ENCODE measurements at places on chromosomes 1 and 21. TPM values are rescaled to one million over a fixed set of nuclear protein-coding genes. Genes with fewer than 3 reads are reported as not detected.

DNA sequence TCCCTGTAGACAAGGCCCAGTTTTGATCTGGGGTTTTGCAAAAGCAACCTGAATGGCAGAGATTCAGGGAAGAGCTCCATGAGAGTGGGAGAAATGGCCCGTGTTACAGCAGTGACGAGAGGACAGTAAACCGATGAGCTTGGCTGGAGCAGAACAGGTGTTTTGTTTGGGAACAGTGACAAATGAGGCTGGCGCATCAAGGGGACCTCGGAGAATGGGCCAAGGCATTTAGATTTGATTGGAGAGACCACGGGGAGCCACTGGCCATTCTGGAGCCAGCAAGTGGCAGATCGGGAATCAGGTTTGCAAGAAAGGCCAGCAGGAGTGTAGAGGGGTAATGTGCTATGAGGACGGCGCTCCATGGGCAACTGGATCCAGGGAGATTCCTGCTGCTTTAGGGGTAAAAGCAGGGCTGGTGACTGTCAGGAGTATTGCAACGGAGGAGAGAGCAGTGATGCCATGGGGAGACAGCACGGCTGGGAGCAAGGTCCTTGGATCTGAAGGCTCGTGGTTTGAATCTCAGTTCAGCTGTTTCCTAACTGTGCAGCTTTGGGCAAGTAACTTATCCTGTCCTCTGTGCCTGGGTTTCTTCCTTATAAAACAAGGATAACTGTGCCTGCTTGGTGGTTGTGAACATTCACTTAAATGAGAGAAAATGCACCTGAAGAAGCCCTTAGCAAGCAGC, 9.9 kb upstream of the KLHDC7A start:
- DNase-seq: no peak

- DNase-seq: no peak
Observed at GRCh38 chr1:53410100-53410541, 49.1 kb upstream of the DMRTB1 start.

DNA sequence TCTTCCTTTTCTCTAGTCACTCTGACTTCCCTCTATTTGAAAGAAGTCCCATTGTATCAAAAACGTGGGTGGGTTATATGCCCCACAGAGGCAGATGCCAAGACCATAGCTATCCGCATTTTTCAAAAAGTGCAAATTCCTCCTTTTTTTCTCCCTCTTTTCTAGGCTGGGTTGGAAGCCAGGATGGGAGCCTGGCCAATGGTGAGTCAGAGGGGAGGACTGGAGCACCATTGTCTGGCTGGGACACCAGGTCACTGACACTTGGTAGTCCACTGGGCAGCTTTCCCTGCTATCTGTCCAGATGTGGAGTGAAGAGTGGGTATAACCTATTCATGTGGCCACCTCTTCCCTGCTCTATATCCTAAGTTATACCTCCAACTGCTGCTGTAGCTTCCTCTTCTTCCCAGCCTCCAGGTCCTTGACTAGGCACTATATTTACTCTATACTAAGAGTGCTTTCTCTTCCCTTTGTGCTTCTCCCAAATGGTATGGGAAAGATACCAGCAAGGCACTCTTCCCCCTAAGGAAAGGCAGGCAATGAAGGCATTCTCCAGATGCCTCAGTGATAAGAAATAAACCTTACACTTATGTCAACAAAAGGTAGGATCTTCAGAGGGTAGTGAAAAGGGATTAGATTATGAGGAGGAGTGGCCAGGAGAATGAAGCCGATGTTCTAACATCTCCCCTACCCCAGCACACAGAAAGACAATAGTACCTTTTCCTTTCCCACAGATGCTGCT, 12.9 kb downstream of the PI4KB start:
- peak; percentile 77 for DNase-seq

- no peak for DNase-seq
Observed at GRCh38 chr1:45205011-45205909, 1.1 kb downstream of the ZSWIM5 start.

DNA sequence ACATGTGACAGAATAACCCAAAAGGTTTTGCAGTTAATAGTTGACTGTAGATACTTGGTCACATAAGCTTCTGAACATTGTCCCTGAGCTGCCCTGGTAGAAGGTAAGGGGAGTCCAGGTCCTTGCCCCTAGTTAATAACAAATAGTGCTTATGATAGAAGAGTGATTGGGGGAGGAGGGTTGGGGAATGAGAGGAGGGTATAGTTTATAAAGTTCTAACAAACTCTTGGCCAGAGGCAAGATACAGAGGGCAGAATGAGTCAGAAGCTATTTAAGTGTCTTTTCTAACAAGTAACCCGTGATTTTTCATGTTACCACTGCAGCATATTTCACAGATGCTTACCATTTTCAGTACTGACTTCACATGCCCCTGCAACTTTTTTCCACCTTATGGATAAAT, 26.7 kb upstream of the MYOCOS start:
- DNase-seq: no peak

DNA sequence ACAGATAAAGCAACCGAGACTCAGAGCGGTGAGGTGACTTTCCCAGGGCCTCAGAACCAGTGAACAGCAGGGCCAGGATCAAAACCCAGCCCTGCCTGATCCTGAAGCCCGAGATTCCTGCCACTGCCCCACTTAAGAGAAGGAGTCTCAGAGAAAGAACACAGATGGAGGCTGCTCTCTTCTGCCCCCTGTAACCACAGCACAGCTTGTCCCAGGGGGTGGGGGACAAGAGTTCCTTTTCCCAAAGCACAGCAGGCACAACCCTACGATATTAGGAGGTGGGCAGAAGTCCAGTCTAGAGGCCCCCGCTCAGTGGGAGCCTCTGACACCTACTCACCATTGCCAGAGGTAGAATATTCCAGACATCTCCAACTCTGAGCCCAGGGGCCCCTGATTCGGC, 24.0 kb upstream of the VWA5B1 start:
- DNase-seq: no peak

DNA sequence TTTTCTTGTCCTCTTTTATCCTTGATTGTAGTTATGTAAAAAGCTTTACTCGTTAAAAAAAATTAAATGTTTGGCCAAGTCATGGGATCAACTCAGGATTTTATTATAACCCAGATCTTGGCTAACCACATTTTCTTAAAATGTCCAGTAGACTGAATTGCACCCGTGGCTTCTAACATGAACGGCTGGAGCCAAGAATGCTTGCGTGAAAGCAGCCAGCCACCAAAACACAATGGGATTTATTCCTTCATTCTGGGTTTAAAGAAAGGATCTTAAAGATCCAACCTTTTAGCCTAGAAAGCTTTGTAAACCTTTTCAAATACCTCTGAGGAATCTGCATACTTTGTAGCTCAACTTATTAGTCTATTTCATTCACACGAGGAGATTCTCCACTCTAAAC, 404.4 kb downstream of the USP25 start:
- DNase-seq: no peak

GRCh38 chr1:152003846-152004442, 10.3 kb upstream of the S100A10 start:
- DNase-seq: no peak

- no peak for DNase-seq
Observed at GRCh38 chr1:113415310-113416070, 25.2 kb downstream of the MAGI3 start.

GRCh38 chr1:178684542-178685000, 40.5 kb upstream of the RALGPS2 start:
- peak; percentile 97 for DNase-seq

GRCh38 chr1:157758018-157758417, 18.9 kb downstream of the FCRL2 start:
- DNase-seq: no peak

DNA sequence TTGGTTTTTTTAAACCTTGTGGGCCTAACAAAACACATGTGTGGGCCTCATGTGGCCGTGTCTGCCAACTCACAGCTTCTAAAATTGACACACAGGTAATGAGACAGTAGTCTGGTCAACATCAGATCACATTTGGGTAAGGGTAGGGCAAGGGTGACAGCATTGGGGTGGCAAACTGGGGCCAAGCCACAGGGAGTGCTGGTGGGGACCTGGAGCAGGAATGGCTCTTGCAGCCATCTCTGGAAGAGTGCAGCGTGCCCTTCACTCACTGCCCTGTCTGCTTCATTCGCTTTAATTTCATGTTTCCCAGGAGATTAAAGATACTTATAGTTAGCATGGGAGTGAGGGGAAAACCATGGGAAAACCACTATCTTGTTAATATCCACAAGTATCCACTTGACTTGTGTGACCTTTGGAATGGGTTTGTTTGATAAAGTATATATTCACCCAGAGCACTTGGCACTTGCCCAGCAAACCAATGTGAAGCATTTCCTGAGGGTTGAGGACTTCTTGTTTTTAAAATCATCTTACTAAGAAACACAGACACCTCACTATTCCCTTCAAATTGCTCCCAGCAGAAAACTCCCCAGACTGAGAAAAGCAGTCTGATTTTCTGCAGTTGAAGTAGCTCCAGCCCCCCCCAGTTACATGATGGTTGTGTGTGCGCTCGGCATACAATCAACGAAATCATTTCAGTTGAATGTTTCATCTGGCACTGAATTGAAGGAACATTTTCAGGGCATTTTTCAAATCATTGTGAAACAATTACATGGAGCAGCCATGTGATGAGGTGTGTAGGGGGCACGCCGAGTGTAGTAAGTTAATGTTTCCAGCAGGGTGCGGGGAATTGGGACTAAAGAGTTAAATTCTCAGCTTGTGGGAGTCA, 175.7 kb downstream of the VPS13D start:
- no peak for DNase-seq

DNA sequence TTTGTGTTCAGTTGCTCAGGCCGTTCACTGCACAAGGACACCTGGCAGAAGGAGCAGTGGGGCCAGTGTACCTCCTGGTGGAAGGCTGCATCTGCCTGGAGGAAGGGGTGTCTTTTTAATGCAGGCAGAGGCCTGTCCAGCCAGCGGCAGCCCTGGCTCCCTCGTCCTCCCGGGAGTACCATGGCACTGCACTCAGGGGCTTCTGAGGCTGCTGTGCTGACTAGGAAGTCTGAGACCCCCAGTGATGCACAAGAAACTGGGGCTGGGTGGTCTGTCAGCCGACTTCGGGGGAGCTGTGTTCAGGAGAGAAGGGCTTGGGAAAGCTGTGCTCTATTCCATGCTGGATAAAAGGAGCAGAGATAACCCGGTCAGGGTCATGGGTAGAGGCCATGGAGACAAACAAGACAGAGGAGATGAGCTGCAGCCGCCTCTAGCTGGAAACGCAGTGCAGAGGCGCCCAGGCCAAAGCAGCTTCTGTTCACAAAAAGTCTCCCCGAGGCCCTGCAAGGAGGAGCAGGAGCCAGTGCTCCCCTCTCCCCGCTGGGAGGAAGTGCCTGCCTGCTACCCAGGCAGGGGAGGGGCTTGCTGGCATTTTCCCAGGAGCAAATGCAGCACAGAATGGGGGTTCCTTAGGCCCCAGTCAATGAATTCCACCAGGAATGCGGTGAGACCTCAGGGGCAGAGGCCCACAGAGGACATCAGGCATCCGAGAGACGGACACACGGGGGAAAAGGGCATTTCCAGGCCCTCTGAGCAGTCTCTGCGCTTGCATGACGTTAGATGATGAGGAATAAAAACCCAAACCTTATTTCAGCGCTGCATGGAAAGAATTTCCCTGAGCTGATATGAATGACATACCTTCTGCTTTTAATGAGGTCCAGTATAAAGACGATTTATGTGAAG, 17.2 kb upstream of the C2CD2 start:
- no peak for DNase-seq

Gene AGBL4
- not detected for total RNA-seq

Gene EPHB2
- total RNA-seq: 2.6 TPM

GRCh38 chr1:59295618-59296017, 1.3 kb upstream of the FGGY start:
- DNase-seq: no peak

DNA sequence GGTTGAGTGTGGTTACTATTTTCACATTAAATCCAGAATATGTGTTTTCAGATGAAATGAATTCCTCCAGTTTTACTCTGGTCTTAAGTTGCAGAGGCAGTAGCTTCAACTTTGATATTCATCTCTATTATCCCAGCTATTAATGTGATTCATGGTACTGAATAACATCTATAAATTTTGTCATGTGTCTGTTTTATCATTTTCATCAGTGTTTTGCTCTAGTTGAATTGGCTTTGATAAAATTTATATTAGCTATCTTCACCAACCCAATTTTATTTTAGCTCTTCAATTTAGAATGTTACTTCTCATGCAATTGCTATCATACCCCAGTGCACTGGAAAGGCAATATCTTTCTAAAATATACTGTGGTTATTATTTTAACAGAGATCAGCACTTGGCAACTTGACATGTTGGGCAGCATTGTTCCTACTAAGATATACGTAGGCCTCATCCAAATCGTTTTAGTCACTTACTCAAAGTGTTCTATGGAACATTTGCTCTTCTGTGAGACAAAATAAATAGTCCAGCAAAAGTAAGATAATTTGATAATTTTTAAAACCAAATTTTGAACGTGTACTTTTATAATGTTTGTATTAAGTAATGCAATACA, 184.3 kb downstream of the NCAM2 start:
- DNase-seq: no peak

Gene TMEM82
- total RNA-seq: 0.11 TPM

- peak; percentile 86 for DNase-seq
Observed at GRCh38 chr1:161792740-161793139, 26.6 kb downstream of the ATF6 start.

- no peak for DNase-seq
Observed at GRCh38 chr1:109307274-109308021, 637 bp upstream of the MYBPHL start.

- peak; percentile 51 for DNase-seq
Observed at GRCh38 chr1:202571719-202572339, 138.4 kb downstream of the SYT2 start.

All from LHCN-M2 (cell line).